Activated gamma-delta T cell treated with Interleukin-2 at 50 U/mL for 16 hours (primary cell): ENCODE measurements at places on chromosomes 16 and 17.

- DNase-seq = no peak
Observed at GRCh38 chr17:65218261-65218660, 81.1 kb downstream of the RGS9 start.

DNA sequence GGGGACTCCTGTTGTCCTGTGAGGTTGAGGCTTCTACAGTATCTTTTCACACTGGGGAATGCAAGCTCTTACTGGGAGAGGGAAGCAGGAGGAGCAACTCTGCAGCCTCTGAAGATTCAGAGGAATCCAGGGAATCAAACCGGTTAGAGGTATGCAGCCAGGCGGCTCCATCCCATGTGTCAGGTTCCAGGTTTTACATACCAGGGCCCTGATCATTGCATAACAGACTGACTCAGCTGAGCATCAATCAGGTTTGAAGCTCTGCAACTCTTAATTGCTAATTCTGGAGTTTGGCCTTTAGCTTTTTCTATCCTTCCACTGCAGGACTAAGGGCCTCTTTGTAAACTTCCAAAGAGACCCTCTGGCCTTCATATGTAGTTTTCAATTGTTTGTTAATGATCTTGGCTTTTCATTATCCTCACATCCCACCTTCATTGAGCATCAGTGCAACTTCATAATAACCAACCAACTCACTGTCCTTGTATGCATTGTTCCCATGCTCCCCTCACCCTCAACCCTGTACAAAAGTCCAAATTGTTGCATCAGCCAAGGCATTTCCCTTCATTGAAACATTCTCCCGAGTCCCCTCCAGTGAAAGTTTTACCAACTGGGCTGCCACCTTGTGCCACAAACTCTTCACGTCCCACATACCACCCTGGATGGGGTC is 59.7 kb upstream of the DHX40 start:
- DNase-seq = no peak

DNA sequence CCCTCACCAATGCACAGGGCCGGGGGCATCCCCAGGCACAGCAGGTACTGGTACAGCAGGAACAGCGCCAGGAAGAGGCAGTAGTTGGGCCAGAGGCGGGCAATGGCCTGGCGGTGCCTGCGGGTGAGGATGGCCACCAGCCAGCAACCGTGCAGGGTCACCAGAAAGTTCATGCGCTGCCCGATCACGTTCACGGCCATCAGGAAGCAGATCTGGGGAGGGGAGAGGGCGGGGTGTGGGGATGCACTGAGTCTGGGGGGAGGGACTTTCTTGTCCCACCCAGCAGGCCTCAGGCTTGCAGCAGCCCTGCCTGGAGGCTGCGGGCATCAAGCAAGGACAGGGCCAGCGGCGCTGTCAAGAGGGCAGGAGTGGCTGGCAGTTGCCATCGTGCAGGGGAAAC is 25.4 kb downstream of the CTU2 start:
- DNase-seq = no peak

- no peak for DNase-seq
Observed at GRCh38 chr16:65181071-65181561, 59.3 kb upstream of the CDH11 start.
